ENCODE measurements at places on chromosomes 1 and 21.

DNA sequence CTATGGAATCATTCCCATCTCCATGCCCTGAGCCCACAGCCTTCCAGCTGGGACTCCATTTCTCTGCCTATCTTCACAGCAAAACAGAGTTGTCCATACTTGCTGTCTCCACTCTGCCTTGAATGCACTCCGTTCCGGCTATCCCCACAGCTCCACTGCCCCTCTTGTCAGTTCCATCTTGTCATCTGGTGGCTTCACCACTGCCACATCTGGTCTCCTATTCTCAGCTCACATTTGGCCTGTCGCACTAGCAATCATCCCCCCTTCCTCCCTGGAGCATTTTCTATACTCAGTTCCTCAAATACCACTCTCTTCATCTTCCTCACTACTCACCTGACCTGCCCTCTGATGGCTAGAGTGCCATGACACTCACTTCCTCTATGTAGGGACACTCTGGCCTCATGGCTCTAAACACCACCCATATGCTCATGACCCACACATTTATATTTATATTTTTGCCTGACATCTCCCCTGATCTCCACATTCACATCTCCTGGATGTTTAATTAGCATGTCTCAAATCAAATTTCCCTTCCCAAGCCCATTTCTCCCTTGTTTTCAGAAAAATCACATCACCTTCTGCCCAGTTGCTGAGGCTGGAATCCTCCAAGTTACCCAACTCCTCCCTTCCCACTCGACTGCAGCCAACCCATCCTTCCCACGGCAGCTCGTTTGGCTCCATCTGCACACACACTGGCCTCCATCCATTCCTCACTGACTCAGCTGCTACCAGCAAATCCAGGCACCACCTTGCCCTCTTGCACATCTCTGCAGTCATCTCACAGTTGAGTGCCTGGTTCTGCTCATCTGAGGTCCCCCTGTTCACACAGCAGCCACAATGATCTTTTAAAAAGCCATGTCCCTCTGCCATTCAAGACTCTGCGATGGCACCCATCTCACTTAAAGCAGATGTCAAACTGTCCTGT, 6.1 kb downstream of the ZNF692 start:
- no peak for DNase-seq

DNA sequence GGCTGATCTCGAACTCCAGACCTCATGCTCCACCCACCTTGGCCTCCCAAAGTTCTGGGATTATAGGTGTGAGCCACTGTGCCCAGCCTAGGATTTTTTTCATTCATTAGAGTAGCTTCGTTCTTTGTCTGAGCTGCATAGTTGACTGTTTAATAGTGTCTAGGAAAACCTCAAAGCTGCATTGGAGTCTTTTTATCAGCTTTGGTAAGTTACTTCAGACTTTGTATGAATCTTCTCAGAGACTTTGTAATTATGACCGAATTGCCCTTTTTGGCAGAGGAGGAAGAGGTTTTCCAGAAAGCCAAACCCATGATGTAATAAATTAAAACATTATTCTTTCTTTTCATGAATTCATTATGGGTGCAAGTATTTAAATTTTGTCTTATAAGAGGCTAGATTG, 5.1 kb downstream of the DNAJB4 start:
- no peak for DNase-seq

GRCh38 chr1:70891051-70891843, 156.4 kb downstream of the PTGER3 start:
- no peak for DNase-seq

GRCh38 chr1:94552071-94552586, 10.6 kb upstream of the F3 start:
- DNase-seq = no peak

DNA sequence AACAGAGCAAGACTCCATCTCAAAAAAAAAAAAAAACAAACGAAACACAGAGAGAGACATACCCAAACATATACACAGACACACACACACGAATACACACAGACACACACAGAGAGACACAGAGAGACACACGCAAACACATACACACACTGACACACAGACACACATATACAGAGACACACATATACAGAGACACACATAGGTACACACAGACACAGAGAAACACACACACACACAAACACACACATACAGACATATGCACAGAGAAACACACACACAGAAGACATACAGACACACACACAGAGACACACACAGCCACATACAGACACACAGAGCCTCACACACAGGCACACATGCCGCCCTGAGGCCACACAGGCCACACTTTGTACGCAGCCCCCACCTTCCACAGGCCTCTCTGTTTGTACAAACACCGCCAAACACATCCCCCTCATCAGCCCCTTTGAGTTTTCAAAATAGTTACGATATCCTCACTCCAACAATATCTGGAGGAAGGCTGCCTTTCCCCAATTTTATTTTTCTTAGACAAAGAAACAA, 57.5 kb upstream of the ABCG1 start:
- no peak for DNase-seq
